Ovary (tissue), 10 donors: ENCODE measurements at places on chromosomes 1 and 21. TPM values are rescaled to one million over a fixed set of nuclear protein-coding genes. Genes with fewer than 3 reads are reported as not detected.

SNIP1 gene
- 8.3 TPM for total RNA-seq

DNA sequence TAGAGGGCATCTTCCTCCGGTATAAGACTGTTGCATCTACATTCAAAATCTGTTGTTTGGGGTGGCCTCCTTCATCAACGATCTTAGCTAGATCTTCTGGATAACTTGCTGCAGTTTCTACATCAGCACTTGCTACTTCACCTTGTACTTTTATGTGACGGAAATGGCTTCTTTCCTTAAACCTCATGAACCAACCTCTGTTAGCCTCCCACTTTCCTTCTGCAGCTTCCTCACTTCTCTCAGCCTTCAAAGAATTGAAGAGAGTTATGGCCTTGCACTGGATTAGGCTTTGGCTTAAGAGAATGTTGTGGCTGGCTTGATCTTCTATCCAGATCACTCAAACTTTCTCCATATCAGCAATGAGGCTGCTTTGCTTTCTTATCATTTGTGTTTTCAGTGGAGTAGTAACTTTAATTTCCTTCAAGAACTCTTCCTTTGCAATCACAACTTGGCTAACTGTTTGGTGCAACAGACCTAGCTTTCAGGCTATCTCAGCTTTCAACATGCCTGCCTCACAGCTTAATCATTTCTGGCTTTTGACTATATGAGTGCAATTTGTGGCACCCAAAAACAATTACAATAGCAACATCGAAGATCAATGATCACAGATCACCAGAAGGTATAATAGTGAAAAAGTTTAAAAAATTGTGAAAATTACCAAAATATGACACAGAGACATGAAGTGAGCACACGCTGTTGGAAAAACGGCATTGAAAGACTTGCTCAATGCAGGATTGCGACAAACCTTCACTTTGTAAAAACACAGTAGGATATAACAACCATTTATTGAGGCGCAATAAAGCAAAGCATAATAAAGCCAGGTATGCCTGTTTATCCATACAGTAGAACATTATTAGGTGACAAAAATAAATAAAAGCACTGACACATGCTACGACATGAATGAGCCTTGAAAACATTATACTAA lies 56.7 kb upstream of the GFI1 start:
- DNase-seq, result no peak

ARHGEF10L gene
- 17.9 TPM for total RNA-seq

CFAP107 gene
- 2.2 TPM for total RNA-seq

GPR25 gene
- total RNA-seq, result not detected

LRRC3 gene
- total RNA-seq, result 3.6 TPM

DNA sequence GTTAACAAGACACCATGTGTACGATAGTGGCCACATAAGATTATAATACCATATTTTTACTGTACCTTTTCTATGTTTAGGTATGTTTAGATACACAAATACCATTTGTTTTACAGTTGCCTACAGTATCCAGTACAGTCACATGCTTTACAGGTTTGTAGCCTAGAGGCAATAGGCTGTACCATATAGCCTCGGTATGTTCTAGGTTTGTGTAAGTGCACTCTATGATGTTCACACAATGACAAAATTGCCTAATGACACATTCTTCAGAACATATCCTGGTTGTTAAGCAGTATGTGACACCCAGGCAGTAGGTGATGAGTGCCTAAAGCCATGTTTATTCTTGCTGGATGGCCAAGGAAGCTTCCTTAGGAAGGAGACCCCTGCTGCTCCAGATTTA lies 111.8 kb downstream of the PAPPA2 start:
- DNase-seq, result no peak

- DNase-seq, result no peak
Measured at GRCh38 chr1:98393719-98394118, 267.8 kb upstream of the SNX7 start.

ATPAF1 gene
- total RNA-seq, result 35.0 TPM

- no peak for DNase-seq
Measured at GRCh38 chr21:44946254-44947041, 6.6 kb downstream of the SLX9 start.

DNA sequence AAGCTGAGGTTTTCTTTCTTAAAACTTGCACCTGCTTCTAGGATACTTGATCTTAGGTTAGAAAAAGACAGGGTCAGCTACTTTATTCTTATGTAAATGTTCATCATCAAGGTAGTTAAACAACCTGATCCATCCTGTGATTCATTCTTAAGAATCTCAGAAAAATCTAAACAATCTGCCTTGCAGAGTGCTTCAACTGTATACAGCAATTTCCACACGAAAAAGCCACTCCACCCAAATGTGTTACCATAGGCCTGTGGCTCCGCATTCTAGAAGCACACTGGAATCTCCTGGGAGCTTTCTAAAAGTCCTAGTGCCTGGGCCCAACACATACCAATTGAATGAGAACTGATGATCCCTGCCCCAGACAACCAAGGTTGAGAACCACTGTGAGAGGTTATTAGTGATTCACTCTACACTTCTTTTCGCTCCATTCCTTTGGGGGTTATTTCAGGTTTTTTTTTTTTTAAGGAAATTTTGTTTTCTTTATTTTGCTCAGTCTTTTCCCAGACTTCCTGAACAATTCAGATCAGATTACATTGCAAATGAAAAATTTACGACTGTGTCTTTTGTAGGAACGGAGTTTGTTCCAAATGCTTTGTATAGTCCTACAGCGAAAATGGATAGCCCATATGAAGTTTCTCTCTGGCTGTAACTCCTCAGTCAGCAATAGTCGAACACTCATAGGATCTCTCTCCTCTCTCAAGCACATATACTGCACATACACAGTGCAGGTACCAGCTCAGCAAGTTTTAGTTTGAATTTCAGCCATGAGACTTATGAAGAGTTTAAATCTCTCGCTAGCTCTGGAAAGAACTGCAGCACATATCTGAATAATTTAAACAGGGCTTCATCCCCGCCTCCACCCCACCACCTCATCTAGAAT lies 16.1 kb downstream of the SMYD2 start:
- DNase-seq, result no peak

DNA sequence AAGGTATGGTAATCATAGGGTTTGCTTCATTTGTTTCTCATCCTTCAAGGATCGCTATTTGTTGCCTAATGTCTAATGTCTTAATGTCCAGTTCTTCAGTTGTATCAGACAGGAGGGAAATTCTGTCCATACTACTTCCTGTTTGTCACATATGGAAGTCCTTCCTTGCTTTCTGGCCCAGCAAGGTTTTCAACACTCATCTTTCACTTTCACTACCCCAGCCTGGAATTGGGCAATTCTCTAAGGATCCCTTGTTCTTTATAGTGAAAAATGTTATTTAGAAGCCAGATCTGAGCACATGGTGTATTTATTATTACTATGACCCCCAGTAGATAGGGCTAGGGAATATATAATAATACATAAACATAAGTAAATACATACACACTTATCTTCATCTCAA lies 50.6 kb upstream of the SLC35A3 start:
- DNase-seq, result no peak

GRCh38 chr1:40620150-40620549 lies 45.3 kb downstream of the RIMS3 start:
- no peak for DNase-seq

- peak; percentile 42 for DNase-seq
Measured at GRCh38 chr1:76901158-76901767, 34.0 kb downstream of the ST6GALNAC5 start.

GRCh38 chr1:58584082-58584895 lies 7.2 kb upstream of the TACSTD2 start:
- DNase-seq, result peak; percentile 73

KRTAP21-2 gene
- not detected for total RNA-seq
